ENCODE measurements at places on chromosomes 5 and 9.

- no peak for DNase-seq
Observed at GRCh38 chr5:139454568-139455290, 7.8 kb downstream of the ECSCR start.

DNA sequence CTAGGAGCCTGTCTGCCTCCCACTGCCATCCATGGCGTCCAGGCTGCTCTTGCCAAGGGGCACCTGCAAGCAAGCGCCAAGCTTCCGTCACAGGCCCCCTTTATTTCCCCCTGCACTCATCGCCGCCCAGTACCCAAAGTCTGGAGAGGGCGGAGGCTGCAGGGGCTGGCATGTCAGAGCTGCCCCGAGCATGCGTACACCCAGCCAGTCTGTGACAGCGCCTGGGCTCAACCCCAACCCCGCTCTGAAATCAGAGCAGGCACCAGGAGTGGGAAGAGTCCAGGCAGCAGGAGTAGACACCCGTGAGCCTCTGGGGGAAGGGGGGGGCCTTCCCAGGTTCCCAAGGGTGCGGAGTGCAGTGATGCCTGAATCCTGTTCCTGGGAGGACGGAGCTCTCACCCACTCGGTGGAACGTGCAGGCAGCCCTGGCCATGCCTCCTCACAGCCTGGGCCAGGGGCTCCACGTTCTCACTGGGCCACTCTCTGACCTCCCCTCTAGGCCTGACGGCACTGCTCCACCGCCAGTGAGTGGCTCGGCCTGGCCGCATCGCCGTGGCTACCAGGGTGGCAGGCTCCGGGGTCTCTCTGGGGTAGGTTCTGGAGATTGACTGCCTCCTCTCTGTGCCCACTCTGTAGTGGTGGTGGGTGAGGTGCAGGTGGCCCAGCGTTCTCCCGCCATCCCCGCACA, 469.0 kb downstream of the CDH9 start:
- no peak for DNase-seq

DNA sequence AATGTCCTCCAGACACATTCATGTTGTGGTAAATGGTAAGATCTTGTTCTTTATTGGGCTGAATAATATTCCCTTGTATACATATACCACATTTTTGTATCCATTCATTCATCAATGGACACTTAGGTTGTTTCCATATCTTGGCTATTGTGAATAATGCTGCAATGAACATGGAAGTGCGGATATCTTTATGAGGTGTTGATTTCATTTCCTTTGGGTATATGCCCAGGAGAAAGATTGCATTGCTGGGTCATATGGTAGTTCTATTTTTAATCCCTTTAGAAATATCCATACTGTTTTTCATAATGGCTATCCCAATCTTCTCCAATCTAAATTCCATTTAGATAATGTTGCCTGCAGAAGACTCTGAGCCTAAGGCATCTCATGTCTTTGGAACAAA, 78.0 kb upstream of the TNC start:
- DNase-seq, result no peak

GRCh38 chr5:173989432-173990082, 587 bp downstream of the C5orf47 start:
- no peak for DNase-seq

GRCh38 chr9:126226991-126227936, 99.4 kb upstream of the MVB12B start:
- no peak for DNase-seq

GRCh38 chr5:619444-619843, 7.3 kb downstream of the CEP72 start:
- DNase-seq, result no peak

- DNase-seq, result no peak
Observed at GRCh38 chr5:107853696-107854095, 183.0 kb upstream of the EFNA5 start.

GRCh38 chr5:39059064-39059463, 15.1 kb downstream of the RICTOR start:
- DNase-seq, result no peak

- no peak for DNase-seq
Observed at GRCh38 chr5:30690931-30691330, 502.6 kb upstream of the CDH6 start.

- DNase-seq, result no peak
Observed at GRCh38 chr5:90675222-90675621, 116.6 kb downstream of the ADGRV1 start.

DNA sequence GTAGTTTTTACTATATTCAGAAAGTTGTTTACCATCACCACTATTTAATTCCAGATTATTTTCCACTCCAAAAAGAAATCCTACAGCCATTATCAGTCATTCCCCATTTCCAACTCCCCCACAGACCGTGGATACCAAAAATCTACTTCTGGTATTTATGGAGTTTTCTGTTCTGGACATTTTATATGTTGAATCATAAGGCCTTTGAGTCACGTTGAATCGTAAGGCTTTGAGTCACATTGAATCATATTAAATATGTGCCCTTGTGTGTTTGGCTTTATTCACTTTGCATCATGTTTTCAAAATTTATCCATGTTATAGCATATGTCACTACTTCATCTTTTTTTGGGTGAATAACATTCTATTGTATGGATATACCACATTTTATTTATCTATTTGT, 454.1 kb upstream of the NUDT12 start:
- DNase-seq, result no peak

GRCh38 chr9:69333716-69334115, 8.7 kb downstream of the ENTREP1 start:
- no peak for DNase-seq

DNA sequence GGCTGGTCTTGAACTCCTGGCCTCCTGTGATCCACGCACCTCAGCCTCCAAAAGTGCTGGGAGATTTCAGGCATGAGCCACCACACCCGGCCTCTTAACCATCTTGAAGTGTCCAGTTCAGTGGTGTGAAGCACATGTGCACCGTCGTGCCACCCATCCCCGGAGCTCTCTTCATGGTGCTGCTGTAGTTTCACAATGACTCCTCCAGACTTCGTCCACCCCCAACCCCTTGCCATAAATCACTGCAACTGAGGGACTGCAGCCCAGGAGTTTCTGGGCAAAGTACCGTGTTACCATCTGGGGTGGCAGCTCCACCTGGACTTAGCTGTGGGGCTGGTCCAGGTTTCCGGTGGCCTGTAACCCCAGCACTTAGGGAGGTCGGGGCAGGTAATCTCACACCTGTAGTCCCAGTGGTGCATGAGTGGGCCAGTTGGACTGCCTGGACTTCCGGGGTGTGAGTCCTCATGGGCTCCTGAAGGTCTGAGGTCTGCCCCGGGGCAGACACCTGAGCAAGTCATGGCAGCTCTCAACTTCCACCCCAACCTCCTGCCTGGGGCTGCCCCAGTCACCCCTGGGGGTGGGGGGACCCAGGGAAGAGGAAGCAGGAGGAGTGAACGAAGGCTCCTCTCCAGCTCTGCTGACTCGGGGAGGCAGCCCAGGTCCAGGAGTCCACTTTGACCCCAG, 6.6 kb upstream of the N4BP3 start:
- DNase-seq, result no peak

GRCh38 chr9:33081128-33081851, 4.8 kb upstream of the SMU1 start:
- DNase-seq, result peak; percentile 95

GRCh38 chr5:170353961-170354360, 35.2 kb downstream of the KCNMB1 start:
- DNase-seq, result no peak

GRCh38 chr5:170781946-170782345, 1.6 kb upstream of the GABRP start:
- DNase-seq, result no peak

DNA sequence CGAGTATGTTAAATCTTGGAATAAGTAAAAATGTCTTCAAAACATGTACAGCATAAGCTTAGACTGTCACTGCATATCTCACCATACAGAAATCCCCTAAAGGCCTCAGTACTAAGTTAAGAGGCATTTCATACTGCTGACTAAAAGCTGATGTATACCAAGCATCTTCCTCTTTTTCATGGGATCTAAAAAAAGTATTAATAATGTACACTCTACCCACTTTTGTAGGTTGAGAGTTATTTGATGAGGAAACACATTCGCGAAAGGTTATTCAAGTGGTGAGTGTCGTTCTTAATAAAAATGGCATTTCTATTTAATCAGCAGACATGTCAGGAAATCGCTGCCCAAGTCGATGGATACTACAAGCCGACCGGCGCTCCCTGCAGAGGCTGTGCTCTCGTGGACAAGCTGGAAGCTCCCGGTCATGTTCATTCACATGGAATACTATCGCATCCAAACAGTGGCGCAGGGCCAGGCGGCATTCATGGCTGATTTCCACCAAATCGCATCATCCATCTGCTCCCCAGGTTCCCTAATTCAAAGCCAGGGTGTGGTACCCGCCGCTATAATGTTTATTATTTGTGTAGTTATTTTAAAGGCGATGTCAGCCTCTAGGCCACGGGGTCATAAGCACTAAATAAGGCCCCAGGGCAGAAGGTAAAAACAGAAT, 724 bp downstream of the SGTB start:
- DNase-seq, result peak; percentile 54

DNA sequence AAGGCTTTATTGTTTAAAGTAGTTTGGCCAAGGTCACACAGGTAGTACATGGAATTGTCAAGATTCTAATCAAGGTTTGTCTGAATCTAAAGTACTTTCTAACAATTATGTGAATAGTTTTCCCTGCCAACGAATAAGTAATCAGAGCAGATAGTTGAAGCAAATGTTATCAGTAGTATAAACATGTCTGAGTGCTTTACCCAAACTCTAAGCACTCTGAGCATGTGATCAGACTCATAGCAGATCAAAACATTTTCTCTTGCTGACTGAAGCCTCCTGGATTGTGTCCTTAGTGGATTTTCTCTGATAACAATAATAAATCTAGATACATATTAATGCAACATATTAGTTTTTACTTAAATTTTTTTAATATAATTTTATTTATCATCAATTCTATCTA, 995.0 kb downstream of the EFNA5 start:
- DNase-seq, result no peak

DNA sequence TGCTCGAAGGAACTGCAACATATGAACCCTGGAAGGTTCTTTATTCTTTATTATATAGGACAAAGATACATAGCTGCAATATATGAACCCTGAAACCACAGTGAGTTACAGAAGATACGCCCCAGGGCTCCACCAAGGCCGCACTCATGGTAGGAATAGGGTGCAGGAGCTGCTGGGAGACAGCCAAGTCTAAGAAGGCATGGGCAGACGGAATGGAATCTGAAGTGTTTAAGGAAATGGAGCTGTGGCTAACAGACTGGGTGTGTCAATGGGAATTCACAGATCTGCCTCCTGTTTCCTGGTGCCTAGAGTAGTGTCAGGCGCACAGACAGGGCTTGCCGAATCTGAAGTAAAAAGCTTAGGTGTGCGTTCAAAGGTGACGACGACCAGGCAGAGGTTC, 286.4 kb downstream of the DENND1A start:
- no peak for DNase-seq

DNA sequence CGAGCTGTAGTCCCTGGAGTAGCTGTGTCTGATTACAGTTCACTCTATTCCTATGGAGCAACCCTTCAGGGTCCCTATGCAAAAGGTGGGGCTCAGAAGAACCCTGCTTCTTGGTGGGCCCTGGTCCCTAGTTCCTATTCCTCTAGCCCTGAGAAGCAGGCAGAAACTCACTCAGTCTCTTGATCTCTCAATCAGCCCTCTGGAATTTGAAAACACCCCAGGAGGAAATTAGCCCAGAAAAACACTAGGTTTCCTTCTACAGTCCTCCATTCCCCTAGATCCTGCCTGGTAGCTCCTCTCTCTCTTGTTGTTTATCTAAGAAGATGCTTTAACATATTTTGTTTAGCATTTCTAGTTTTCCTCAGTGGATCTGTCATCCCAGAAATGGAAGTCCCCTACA, 7.6 kb downstream of the RGS3 start:
- DNase-seq, result no peak

DNA sequence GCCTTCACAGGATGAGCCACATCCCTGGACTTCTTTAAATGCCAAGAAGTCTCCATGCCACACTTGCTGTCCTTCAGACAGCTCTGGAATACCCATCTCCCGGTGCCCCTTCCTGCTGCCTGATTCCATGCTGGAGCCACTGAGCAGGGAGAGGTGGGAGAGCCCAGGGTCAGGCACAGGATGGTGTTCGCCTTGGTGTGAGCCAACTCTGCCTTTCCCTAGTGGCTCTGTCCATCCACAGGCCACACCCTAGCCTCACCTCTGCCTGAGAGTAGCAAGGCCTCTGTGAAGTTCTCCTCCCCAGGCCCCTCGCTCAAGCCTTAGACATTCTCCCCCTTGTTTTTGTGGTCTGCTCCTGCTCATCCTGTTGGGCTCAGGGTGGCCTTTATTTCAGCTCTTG, 54.2 kb upstream of the ANGPTL2 start:
- DNase-seq, result no peak

- no peak for DNase-seq
Observed at GRCh38 chr5:93874080-93874479, 132.7 kb upstream of the POU5F2 start.

- DNase-seq, result peak; percentile 88
Observed at GRCh38 chr5:86880785-86881492, 263.2 kb downstream of the COX7C start.

- DNase-seq, result no peak
Observed at GRCh38 chr5:137688210-137688840, 47.6 kb downstream of the KLHL3 start.

DNA sequence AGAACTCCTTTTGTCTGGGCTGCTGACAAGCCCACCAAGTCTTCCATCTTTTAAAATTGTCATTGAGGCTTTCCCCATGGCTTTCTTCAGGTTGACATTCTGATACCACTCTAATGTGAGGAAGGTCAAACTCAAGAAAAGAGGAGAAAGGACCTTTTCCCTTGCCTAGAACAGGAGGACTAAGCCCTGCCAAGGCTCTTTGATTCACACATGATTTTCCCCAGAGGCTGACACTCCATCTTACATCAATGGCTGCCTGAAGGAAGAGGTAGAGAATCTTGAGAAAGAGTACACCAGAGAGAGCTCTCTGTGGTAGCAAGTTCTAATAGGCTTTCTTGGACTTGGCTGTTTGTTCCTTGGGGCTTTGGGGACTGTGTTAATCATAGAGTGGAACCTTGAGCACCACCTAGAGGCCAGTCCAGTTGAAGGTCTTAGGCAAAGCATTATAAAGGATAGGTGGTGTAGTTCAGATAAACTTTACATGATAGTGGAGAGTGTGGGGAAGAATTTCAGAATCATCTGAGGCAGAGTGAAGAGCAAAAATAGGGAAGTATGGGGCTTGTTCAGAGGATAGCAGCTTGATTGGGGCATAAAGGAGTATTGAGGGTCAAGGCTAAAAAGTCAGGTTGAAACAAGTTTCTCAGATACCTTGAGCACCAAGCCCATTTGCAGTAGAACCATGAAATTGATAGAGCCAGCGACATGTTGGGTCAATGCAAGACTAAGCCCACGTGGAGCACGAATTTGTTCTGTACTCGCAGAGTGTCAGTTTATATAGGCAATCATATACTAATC, 36.7 kb downstream of the NDFIP1 start:
- DNase-seq, result peak; percentile 89

DNA sequence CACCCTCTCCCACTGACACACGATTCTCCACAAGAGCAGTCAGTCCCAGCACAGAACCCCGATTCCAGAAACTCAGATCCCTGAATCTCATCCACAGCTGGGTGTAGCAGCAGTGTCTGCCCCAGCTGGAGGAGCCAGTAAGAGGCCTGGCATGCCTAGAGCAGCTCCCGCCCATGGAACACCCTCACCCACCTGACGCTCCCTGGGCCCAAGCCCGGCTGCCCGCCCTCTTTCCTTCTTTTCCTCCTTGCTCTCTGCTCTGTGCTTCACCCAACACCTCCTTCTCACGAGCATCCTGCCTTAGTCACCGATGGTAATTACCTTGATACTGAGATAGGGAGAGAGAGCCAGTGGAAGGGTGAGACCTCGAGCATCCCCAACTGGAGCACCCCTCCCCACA, 8.7 kb downstream of the PCDH1 start:
- DNase-seq, result no peak

- peak; percentile 83 for DNase-seq
Observed at GRCh38 chr5:172284611-172284980, 1.0 kb upstream of the UBTD2 start.
